ENCODE measurements at places on chromosomes 5 and 9.

DNA sequence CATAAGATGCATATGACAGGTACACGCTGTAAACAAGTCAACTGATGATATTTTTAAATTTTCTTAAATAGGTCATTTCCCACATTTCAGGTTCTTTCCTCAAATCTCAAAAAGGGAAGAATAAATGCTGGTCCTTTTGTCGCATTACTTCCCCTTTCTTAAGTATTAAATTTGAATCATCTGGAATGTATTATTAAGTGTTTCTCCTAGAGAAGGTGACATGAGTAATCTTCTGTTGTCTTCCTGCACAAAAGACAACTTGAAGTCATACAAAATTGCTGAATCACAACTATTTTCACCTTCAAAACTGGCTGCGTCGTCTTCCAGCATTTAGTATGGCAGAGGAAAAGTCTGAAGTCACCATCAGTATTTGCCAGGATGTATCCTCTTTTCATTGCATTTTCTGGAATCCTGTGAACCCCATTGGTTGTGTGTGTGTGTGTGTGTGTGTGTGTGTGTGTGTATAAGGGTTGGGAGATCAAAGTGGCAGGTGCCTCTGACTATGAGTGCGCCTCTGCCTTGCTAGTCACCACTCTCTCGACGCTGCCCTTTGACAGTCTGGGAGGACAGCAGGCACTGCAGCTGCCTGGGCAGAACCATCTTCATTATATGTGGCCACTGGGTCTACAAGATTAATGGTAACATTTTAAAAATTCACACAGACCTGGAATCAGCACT is 86.9 kb downstream of the MVB12B start:
- no peak for DNase-seq

DNA sequence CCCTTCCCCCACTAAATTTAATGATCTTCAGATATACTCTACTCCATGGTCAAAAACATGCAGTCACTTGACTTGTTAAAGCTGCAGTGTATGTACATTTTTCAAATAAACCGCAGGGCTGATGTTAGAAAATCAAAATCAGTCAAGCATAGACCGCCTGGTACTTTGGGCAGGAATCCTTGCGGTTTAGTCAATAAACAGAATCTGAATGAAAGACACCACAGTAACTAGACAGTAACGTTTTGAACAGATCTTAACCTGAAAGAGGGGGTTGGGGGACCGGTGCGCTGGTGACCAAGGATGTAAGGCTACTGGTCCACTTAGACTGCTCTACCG is 188.8 kb downstream of the BNC2 start:
- DNase-seq: no peak

DNA sequence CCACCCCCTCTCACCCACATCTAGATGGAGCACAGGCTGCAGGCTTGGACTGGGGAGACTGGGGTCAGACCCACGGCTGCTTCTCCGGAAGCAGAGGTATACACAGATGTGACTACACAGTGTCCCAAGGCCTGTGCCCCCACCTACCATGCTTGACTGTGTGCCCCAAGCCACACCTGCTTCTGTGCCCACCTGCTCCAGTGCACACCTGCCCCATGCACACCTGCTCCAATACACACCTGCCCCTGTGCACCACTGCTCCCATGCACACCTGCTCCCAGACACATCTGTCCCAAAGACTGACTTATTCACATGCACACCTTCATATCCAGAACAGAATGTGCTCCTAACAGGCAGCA is 5.5 kb upstream of the COL5A1 start:
- no peak for DNase-seq

GRCh38 chr5:150270541-150271295 is 18.9 kb downstream of the CAMK2A start:
- DNase-seq: no peak

- DNase-seq: no peak
These were observed 106.5 kb upstream of the HAPLN1 start for GRCh38 chr5:83827111-83827557.

GRCh38 chr5:133348406-133348805 is 263.9 kb downstream of the FSTL4 start:
- no peak for DNase-seq

GRCh38 chr9:121098567-121099198 is 23.9 kb downstream of the CNTRL start:
- DNase-seq: no peak

DNA sequence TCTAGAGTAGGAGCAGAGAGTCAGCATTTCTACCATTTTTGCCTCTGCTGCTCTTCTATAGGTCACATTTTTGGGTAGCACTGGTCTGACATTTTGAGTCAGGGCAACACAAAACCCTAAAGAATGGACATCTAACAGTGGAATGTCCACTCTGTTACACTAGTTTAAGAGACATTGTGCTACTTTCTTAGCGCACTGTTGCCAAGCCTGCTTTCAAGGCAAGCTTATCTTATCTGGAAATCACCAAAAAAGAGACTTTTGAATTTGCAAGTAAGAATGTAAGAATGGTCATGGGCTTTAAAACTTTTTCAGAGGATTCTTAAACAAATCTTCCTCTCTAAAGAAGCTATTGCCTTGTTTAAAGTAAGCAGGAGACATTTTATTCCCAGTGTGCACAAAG is 73.0 kb upstream of the STARD4 start:
- DNase-seq: no peak

DNA sequence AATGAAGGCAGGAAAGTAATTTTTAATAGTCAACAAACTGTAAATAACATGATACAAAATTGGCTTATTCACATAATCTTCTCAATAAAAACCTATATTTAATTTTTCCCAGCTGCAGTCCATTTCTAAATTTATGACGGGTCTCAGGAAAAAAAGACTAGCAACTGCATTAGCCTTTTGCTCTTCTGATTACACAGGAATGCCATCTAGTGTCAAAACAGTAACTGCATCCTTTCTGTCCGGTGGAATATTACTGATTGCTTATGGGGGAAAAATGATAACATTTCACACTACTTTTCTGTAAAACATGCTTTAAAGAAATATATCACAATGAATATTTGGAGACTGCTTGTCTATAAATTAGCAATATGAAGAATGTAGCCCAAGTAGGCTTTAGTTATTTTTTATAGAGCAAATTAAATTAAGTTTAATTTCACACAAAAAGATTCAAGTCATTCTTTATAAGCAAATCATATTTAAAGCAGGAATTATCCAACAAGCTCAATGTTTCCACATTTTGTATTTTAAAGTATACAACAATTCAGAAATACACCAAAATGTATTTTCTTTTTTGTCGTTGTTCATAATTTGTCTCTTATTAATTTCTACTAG is 534.7 kb downstream of the CDH10 start:
- DNase-seq: no peak
